A549 treated with dexamethasone at 1 μM for 4 hours (cell line): ENCODE measurements at places on chromosomes 7 and 10. TPM values are rescaled to one million over a fixed set of nuclear protein-coding genes. Genes with fewer than 3 reads are reported as not detected.

The HYAL4 gene
- 0.04 TPM in 1 of 5 replicates, not detected in the others for total RNA-seq

The BAIAP2L1 gene
- 37.4 to 44.4 TPM (median 40.9 TPM) in 5 replicates for total RNA-seq

The CALML3 gene
- 0.02 TPM in 1 of 5 replicates, not detected in the others for total RNA-seq

The ZNF727 gene
- not detected in 5 replicates for total RNA-seq

The GAD2 gene
- not detected in 5 replicates for total RNA-seq

The PLAU gene
- 79.7 to 99.9 TPM (median 88.7 TPM) in 5 replicates for total RNA-seq

The IKZF1 gene
- not detected in 5 replicates for total RNA-seq

The HOXA4 gene
- total RNA-seq: 1.6 to 2.2 TPM (median 1.7 TPM) in 5 replicates

The CNPY4 gene
- 8.1 to 10.4 TPM (median 9.5 TPM) in 5 replicates for total RNA-seq

The SPDYE2 gene
- not detected in 5 replicates for total RNA-seq

The TMEM184A gene
- 4.1 to 10.4 TPM (median 8.8 TPM) in 5 replicates for total RNA-seq

The ZNF365 gene
- total RNA-seq: 0.68 to 1.1 TPM (median 0.93 TPM) in 5 replicates

The SLC26A5 gene
- not detected in 5 replicates for total RNA-seq

The OR2A12 gene
- not detected in 5 replicates for total RNA-seq

The SEMA3A gene
- total RNA-seq: 4.4 to 6.4 TPM (median 5.2 TPM) in 5 replicates

The LRRC72 gene
- total RNA-seq: not detected in 5 replicates

The ACTL6B gene
- total RNA-seq: not detected in 5 replicates

The IQUB gene
- 0.04 to 0.11 TPM (median 0.06 TPM) in 4 of 5 replicates, not detected in the other for total RNA-seq

The PRRT4 gene
- total RNA-seq: 0.15 to 0.58 TPM (median 0.26 TPM) in 5 replicates

The SFMBT2 gene
- total RNA-seq: 5.4 to 8.8 TPM (median 7.8 TPM) in 5 replicates

The NKX6-2 gene
- 0.35 to 0.62 TPM (median 0.53 TPM) in 5 replicates for total RNA-seq

The MYL10 gene
- total RNA-seq: not detected in 5 replicates

The ZNF467 gene
- total RNA-seq: 0.60 to 1.6 TPM (median 1.1 TPM) in 5 replicates

The C10orf90 gene
- 2.9 to 3.8 TPM (median 3.3 TPM) in 5 replicates for total RNA-seq

The SPAG6 gene
- total RNA-seq: 0.07 TPM in 1 of 5 replicates, not detected in the others

The CPA2 gene
- 0.09 to 0.21 TPM (median 0.15 TPM) in 3 of 5 replicates, not detected in the others for total RNA-seq

The IL15RA gene
- total RNA-seq: 1.7 to 2.8 TPM (median 2.2 TPM) in 5 replicates

The TAC1 gene
- total RNA-seq: 0.11 to 0.34 TPM (median 0.11 TPM) in 3 of 5 replicates, not detected in the others

The CYP3A4 gene
- 0.05 to 0.14 TPM (median 0.08 TPM) in 4 of 5 replicates, not detected in the other for total RNA-seq

The SLIT1 gene
- total RNA-seq: 0.02 to 0.10 TPM (median 0.06 TPM) in 5 replicates

The CYP3A7 gene
- not detected in 5 replicates for total RNA-seq

The LRIT1 gene
- total RNA-seq: not detected in 5 replicates

The ANKRD2 gene
- total RNA-seq: 4.6 to 8.7 TPM (median 7.4 TPM) in 5 replicates

The MSS51 gene
- total RNA-seq: 0.26 to 0.57 TPM (median 0.38 TPM) in 5 replicates

The ZNF735 gene
- total RNA-seq: not detected in 5 replicates
